NCI-H1694 treated with DMSO at 0.1 percent for 48 hours (cell line): ENCODE measurements at places on chromosomes 3 and 15.

DNA sequence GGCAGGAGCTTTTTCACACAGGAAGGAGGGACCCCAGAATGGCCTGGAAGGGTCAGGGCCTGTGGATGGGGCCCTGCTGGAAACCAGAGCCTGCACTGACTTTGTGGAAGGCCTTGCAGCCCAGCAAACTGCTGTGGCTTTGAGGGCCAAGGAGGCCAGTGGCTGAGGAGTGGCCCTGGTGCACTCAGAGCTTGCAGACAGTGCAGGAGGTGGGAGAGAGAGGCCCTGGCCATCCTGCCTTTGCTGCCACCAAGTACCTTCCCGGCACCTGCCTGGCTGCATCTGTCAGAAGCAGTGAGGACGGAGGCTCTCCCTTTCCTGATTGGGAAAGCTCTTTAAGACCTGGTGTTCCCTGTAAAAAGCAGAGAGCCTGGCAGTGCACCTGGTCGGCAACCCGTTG lies 6.4 kb downstream of the PSTPIP1 start:
- DNase-seq: no peak

GRCh38 chr3:2511356-2511755 lies 412.7 kb downstream of the CNTN4 start:
- DNase-seq: peak; percentile 86

GRCh38 chr3:106249159-106249558 lies 380.3 kb upstream of the CBLB start:
- no peak for DNase-seq

GRCh38 chr3:10335871-10336622 lies 15.1 kb upstream of the SEC13 start:
- DNase-seq: no peak

DNA sequence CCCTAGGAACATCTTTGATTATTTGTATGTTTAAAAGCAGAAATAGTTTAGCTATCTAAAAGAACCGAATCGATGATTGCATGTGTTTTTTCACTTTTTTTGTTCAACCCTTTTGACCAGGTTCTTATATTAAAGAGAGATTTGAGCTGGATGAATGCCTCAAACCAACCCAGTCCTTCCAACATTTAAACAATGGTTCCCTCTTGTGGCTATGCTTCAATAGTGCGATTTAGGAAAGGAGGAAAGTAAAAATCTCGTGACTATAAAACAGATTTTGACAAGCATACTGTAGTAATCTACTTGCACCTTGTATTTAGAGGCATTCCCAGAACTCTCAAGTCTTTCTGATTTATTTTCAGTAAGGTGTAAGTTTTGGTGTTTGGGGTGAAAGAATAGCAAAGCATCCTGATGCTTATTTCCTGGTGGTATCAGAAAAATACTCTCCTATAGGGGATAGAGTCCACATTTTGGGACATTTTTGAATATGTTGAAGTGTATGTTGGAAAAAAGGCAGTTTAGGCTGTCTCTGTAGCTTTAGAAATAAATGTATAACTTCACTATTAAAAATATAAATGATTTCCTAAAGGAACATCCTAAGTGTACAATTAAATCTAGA lies 159.6 kb upstream of the KCNH8 start:
- peak; percentile 36 for DNase-seq

GRCh38 chr3:132242790-132243189 lies 74.4 kb upstream of the ACP3 start:
- no peak for DNase-seq

GRCh38 chr3:22122567-22122966 lies 371.6 kb upstream of the ZNF385D start:
- DNase-seq: no peak

DNA sequence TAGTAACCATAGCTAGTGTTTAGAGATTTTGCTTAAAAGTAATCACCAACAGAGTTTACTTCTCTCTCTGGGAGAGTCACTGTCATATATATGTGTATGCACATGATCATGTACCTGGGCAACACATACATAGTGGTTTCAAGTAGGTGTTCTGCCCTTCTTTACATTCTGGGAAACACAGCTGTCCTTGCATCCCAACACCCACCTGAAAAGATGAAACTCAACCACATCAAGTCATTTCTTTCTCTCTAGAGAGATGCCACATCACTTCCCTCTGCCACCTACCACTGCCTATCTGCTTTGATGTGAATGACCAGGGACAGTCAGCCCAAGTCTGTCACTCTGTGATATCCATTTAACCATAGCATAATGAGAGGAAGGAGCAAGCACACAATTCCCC lies 155.8 kb upstream of the GADL1 start:
- DNase-seq: no peak

GRCh38 chr3:146374146-146374545 lies 95.2 kb downstream of the PLSCR2 start:
- no peak for DNase-seq

DNA sequence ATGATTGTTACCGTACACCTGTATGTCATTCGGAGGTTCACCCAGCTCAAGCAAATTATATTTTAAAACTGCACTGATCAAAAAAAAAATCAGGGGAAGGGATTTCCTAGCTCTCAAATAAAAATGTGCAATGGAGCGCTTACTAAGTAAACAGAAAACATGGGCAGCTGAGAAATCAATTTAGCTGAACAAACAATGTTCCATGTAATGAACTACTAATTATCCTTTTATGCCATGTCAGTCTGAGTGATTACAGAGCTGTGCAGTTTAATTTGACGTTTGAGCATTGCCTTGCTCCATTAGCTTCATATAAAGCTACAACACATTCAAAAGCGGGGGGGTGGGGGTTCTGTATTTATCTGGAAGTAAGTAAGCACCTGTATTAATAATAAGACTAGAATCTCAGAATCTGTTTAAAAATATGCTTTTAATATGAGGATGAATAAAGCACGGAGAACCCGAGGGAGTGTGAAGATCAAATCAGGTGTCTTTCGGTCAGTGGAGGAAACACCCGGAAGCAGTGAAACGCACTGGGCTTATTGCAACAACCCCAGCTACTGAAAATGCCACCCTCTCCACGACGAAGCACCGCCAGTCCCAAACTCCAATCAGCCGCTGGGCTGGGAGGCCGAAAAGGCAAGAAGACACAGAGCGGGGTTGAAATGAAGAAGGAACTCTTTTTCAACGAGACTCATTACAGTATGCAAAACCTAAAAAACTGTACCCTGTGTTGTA lies 196.5 kb upstream of the ATP11B start:
- DNase-seq: peak; percentile 62

GRCh38 chr3:52820736-52821135 lies 9.7 kb downstream of the ITIH4 start:
- peak; percentile 24 for DNase-seq

- no peak for DNase-seq
Observed at GRCh38 chr3:47870156-47870555, 67.2 kb downstream of the DHX30 start.

GRCh38 chr3:37447732-37448131 lies 273.4 kb upstream of the LRRFIP2 start:
- no peak for DNase-seq

DNA sequence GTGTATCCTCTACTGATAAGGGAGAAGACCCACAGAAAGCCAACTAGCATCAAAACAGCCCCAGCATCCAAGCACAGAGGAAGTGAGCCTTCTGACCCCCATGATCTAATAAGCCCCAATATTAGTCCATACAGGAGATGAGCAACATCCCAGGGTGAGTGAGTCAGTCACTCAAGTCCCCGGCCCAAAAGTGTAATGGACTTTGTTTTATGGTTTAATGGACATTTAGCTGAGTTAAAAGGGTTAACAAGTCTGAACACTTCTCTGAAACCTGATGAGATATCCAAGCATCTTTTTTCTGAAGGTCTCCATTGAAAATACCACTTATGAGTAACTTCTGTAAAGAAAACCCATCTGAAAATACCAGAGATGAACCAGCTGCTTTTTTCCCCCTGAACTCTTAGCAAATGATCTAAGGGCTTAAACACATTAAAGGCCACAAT lies 115.6 kb downstream of the GREM1 start:
- no peak for DNase-seq

DNA sequence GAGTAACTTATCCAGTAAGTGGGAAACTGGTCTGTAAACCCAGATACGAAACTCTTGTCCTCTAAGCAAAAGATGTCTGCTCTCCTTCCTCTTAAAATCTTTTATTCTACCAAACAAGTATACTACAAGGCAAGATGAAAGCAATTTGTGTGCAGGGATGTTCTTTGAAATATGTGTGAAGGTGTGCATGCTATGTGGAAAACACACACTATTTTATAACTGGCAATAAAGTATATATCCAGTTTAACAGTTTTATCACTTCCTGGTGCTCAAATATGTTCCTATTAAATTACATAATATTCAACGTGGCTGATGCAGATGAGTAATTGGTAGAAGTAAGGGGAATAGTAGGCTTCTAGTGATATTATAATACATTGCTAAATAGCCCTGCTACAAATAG lies 566.5 kb downstream of the ROBO2 start:
- DNase-seq: no peak

DNA sequence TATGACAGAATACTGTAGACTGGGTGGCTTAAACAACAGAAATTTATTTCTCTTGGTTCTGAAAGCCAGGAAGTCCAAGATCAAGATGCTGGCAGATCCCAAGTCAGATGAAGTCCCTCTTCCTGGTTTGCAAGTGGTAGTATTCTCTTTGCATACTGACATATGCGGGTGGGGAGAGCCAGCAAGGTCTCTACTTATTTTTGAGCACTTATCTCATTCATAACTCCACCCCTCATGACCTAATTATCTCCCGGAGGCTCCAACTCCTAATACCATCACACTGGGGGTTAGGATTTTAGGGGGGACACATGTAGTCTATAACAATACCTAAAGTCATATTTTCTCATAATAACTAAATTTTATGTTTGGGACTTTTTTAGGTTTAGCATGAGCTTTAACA lies 65.3 kb downstream of the BLM start:
- no peak for DNase-seq

DNA sequence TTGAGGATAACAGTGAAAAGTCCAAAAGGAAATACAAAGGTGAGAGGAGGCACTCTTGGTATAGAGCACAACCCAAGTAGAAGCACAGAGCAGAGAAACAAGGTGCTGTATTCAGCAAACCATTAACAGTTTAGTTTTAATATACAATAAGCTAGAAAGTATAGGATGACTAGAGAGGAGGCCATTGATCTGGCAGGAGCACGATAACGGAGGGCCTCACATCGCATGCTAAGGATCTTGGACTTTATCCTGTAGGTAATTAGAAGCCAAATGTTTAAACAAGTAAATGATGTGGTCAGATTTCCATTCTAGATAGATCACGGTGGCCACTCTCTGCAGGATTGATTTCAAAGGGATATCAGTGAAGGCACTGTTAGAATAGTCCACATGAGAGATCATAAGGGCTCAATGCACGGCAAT lies 935.0 kb downstream of the ROBO1 start:
- DNase-seq: no peak

- DNase-seq: peak; percentile 25
Observed at GRCh38 chr15:58269455-58270414, 131.6 kb downstream of the AQP9 start.

DNA sequence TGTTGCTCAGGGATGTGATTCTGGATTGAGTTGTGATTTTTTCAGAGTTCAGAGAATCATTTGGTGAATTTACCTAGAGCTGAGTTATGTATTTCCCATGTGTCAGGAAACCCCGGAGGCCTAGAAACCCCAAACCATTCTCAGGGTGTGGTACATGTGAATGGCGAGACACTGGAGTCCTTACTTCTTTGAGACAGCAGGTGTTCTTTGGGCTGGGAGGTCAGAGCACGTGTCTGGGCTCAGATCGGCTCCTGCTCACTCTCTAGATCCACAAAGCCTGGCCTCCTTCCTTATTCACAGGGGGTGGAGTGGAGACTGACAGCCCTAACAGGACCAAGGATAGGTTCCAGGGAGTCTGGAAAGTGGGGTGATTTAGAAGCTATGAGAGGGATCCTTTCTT lies 145.8 kb downstream of the CHDH start:
- no peak for DNase-seq

DNA sequence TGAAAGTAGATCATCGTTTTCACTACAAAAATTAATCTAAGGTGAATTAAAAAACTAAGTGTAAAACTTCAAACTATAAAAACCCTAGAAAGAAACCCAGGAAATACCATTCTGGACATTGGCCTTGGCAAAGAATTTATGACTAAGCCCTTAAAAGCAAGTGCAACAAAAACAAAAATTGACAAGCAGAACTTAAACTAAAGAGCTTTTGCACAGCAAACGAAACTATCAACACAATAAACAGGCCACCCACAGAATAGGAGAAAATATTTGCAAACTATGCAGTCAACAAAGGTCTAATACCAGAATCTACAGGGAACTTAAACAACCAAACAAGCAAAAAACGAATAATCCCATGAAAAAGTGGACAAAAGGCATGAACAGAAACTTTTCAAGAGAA lies 302.0 kb downstream of the CHST2 start:
- no peak for DNase-seq

- DNase-seq: no peak
Observed at GRCh38 chr3:123700791-123701722, 116.2 kb upstream of the HACD2 start.

DNA sequence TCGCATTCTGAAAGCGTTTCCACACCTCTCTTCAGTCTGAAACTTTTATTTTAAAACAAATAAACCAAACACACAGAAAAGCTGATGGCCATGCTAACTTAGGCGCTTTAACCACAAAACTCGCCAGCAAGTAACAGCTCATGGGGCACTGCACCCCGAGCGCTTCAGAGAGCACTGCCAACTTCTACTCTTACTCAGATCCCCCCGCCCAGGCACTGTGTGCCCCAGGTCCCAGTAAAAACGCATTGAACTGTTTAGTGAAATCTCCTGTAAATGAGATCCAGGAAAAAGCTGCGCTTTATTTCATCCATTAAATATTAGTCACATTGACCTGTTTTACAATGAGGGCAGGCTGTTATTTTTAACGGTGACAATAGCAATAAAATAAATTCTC lies 99.7 kb downstream of the LRIG1 start:
- DNase-seq: peak; percentile 8

DNA sequence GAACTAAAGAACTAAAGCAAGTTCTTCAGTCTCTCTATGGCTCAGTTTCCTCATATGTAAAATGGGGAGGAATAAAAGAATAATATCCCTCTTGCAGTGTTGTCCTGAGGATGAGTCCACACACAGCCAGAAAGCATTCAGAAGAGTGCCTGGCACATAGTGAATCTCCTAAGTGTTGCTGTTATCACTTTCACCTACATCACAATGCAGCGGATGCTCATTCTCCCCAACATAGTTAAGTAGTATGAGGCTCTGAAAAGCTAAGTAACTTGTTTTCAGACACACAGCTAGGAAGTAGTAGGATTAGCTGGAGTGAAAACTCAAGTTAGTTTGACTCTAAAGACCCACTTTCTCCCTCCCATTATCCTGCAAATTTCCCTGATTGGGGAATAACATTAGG lies 9.1 kb upstream of the USP3 start:
- DNase-seq: no peak
